CD4-positive, alpha-beta memory T cell (primary cell): ENCODE measurements at places on chromosomes 4 and X.

- no peak for DNase-seq
These were observed 1278.6 kb downstream of the PCDH7 start for GRCh38 chr4:31998807-31999206.

GRCh38 chr4:92346289-92346688 is 42.5 kb downstream of the GRID2 start:
- DNase-seq = no peak

DNA sequence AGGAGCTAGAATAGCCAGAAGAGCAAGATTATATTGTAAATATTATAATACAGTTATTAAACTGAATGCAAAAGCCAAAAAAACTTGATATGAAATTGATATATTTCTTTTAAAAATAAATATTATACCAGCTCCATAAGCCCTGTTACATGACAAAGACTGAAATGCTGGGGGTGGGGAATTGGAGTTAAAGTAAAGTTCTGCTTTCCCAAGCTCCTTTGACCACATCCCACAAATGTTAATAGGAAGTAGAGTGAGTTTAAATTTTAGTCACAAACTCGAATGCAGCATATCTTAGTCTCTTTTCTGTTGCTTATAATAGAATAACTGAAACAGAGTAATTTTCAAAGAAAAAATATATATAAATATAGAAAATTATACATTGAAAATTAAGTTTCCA is 46.9 kb upstream of the NFKB1 start:
- DNase-seq = no peak

GRCh38 chr4:21625447-21625846 is 323.1 kb downstream of the KCNIP4 start:
- DNase-seq = no peak

DNA sequence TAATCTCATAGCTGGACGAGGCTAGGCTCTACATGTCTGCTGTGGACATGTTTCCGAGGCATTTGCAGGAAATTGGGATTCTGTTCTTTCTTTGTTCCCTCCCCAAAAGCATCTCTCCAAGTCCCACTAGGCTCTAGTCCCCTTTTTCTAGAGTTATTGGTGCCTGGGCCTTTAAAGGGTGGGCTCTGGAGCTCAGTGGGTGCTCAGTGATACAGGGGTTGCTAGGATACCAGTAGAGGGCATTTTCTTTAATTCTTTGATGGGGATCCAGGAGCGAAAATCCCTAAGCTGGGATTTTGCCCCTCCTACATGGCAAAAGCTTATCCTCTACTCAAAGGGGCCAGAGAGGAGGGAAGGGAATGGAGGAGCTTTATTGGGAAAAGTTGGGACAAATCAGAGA is 34.2 kb downstream of the ARHGEF9 start:
- no peak for DNase-seq

DNA sequence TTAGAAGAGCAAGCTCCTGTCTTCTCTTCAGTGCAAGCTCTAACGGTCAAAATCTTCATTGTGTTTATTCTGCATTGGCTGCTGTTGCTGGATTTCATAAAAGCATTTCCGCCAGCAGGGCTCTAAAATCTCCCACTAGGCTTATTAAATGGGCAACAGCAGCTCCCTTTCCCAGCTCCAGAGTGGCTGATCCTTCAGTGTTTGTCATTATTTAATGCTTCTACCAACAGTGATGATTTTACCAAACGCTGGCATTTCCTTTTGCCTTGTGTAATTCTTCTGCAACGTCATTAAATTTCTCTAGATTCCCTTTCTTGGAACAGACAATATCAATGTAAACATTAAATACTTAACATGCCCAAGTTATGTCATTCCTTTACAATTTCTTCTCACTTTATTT is 20.1 kb downstream of the SLC7A11 start:
- no peak for DNase-seq

GRCh38 chrX:81114757-81115156 is 87.0 kb downstream of the HMGN5 start:
- no peak for DNase-seq

GRCh38 chr4:184648313-184649025 is 778 bp downstream of the CASP3 start:
- peak; percentile 43 for DNase-seq

GRCh38 chr4:152169683-152170082 is 366.2 kb downstream of the FBXW7 start:
- DNase-seq = no peak

- DNase-seq = no peak
These were observed 118.5 kb downstream of the PLS3 start for GRCh38 chrX:115679460-115679859.

GRCh38 chr4:89855236-89855635 is 18.3 kb upstream of the SNCA start:
- DNase-seq = no peak

DNA sequence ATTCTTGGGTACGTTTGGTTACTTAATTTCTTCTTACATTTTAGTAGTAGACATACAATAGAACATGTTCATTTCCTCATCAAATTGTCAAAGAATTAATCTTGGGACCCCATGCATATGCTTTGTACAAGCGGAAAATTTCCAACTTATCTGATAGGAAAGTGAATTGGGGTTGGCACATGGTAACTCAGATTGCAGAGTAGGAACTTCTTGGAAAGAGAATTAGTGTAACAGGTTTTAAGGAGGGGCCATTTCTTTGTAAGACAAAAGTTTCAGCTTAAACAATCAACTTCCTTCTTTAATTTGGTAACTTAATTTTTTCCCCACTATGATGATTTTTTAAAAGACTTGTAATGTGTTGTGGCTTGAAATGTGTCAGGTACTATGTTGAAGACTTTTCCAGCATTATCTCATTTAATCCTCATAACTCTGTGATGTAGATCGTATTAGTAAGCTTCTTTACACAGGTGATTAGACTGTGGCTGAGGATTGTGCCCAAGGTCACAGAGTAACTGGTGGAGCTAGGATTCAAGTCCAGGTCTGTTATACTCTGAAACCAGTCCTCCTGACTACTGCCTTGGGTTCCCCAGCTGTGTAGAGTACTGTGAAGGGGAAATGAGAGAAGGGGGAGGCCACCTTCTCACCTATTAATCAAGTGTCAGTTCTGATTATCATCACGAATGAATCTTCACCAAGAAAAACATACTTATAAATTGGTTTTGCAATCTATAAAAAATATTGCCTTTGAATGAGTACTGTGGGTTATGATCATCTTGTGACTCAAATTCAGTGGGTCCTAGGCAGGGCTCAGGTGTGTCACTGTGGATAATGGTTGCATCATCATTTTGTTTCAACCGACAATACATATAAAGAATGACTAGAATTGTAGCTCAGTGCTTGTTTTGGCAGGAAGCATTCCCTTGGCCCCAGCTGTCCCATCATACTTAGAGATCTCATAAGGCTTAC is 4.3 kb downstream of the GK start:
- no peak for DNase-seq
